ENCODE measurements at places on chromosomes 2 and 18.

- no peak for DNase-seq
These were observed 85.8 kb upstream of the NDUFV2 start for GRCh38 chr18:9016633-9017166.

DNA sequence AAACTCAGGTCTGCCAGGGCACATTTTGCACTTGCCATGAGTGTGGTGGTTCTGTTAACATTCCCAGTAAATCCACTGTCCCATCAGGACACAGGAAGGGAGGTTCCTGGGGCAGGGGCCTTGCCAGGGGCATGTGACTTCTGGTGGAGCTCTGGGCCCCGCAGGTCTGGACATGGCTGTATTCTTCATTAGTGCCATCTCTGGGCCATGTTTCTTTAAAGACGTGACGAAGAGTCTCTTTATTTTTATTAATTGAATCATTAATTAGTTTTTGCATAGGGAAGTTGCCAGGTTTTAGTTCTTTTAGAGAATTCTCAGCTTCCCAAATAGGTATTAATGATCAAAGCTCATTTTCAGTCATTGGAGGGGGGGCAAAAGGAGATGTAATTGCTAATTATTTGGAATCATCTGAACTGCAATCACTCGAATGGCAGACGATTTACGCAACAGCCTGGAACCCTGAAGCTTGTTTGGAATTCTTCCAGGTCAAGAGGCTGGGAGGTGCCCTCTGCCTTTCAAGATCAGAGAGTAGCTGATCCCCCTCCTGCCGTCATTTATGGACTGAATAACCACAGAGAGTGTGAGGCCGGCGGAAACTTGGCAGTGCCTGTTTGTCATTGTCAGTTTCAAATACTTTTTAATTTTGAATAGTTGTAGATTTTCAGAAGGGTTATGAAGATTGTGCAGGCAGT, 106.2 kb downstream of the RTP5 start:
- DNase-seq = no peak

GRCh38 chr18:45724601-45725000, 620 bp downstream of the SLC14A1 start:
- DNase-seq = no peak

DNA sequence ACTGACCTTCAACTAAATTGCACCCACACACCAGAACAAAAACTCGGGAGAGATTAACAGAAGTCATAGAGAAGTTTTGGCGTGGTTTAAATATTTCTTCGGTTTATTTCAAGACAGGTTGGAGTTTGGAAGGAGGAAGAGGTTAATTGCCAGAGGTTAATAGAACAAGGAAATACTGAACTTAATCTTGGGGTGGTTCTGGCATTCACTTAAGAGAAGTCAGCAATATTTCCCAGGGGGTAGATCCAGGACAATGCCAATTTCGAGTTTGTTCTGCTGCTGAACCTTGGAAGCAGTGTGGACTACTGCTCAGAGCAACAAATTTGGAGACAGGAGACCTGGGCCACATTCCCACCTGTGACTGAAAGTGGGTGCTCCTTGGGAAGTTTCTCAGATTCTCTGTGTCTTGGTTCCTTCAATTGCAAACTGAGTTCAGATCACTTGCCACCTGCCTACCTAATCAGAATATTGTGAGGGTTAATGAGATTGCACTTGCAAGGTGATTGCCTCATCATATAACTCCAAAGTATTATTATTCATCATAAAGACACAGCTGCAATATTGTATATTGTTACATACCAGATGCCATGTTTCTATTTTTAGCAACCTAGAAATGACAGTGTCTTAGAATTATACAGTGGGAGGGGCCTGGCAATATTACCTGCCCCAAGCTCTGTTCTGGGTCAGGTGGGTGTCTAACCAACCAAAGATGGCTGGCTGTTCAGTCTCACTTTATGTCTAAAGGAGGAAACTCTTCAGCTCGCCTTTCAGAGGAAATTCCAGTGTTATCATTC, 217.4 kb downstream of the CDCA7 start:
- no peak for DNase-seq

GRCh38 chr2:23901966-23902846, 24.7 kb downstream of the ATAD2B start:
- DNase-seq = peak; percentile 33

DNA sequence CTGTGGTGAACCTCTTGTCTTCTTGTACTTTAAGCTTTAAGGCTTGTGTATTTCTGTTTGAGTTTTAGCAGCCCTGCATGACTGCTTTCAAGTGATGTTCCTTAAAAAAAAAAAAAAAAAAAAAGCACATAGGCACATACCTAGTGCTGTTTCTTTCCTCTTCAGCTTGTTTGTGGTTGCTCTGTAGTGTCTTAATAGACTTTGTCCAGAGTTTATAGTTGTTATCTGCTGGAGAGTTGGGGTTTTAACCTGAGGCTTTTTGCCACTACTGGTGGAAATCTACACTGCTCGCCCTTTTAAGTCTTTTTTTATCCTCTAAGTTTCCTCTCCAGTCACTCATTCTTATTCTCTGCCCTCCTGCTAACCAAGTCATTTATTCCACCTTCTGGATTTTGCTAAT, 34.5 kb downstream of the AGFG1 start:
- no peak for DNase-seq

GRCh38 chr2:72994282-72994990, 77.1 kb downstream of the SFXN5 start:
- DNase-seq = no peak
